ENCODE measurements at places on chromosomes 1 and 21. TPM values are rescaled to one million over a fixed set of nuclear protein-coding genes. Genes with fewer than 3 reads are reported as not detected.

DNA sequence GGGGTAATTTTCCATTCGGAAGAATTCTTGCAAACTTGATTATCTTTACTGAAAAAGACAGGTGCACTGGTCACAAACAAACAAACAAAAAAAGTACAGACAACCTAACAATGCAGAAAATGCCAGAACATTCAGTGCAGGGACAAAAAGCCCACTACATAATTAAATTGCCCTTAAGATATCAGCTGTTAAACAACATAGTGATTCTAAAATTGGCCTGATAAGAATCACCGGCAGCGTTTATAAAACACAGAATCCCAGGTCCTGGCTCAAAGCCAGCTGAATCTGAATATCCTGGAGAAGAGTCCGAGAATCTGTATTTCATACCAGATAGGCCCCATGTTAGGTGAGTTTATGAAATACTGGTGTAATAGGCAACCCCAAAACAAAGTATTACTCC lies 6.1 kb downstream of the PLPP3 start:
- no peak for DNase-seq

GRCh38 chr1:63843010-63843409 lies 69.2 kb downstream of the ROR1 start:
- no peak for DNase-seq

DNA sequence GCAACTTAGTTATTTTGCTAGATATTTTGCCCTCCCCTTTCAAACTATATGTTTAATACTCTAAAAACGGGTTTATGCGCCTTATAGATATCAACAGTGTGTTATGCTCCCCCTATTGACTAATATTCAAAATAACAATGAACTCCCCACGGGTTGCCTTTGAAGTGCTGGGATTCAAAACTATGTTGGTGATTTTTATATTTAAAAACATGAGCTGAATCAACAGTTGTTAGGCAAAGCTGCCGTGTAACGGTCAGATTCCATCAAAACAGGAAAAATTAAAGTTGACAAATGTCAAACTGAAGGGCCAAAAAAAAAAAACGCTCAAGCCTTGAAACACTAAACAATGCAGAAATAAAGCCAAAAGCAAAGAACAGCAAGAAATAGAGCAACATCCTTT lies 2.5 kb downstream of the TGFBR3 start:
- no peak for DNase-seq

DNA sequence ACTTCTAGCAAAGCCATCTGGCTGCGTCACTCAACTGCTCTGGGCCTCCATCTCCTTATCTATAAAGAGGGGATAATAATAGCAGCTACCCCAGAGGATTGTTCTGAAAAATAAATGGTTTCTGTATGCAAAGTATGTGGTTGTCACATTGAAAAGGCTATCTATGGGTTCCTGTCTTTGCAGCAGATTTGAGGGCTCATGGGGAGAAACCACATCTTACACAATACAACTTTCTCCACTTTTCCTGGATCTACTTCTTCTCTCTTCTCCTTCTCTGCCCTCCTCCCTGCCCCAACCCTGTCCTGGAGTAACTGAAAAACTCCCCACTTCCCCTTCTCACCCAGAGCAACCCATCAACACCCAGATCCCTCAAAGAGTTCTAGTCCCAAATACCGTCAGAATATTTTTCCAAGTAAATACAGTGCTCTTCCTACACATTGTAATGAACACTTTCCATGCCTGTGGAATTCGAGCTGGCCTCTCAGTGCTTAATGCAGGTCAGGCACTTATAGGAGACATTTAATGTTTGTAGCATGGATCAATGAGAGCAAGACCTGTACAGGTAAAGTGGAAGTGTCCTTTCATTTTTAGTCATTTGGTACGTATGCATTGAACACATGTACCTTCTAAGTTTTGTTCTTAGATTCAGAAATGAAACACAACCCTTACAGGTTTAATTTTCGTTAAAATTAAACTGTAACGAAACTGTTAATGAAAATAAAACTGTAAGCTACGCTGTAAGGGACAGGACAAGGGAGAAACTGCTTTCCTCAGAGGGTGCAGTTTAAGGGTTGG lies 131.9 kb downstream of the AK5 start:
- no peak for DNase-seq

DNA sequence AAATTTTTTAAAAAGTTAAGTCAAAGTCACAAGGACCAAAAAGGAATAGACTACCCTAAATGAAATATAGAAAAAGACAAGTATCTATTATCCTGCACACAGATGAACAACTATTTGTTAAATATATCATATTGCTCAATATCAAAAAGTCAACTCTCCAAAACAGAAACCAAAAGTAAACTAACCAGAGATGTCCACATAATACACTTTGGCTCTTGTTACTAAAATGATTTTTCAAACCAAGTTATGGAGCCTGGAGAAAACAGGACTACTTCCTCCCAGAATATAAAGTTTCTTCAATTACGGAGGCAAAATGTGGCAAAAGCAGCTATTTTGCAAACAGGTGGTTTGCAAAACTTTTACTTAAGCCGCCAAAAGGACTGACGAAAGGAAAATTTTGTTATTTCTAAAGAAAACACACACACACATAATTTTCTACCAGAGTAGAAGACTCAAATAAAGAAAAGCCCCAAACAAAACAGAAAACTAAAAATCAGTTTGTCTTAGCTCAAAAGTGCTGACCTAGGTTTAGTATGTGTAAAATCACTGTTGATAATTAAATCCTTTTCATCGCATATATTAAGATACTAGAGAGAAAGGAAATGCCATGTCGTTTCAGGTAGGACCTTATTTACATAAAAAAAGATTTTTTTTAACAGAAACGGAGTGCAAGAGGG lies 1.1 kb downstream of the DPYD start:
- no peak for DNase-seq

RAP1GAP gene
- total RNA-seq: 5.3 TPM

HMGCL gene
- total RNA-seq: 17.4 TPM

LIPI gene
- not detected for total RNA-seq

FCRL1 gene
- total RNA-seq: not detected
